Upper lobe of right lung (tissue), 1 donor: ENCODE measurements at places on chromosomes 5 and 9. TPM values are rescaled to one million over a fixed set of nuclear protein-coding genes. Genes with fewer than 3 reads are reported as not detected.
A peak's percentile ranks its signal among the peaks of the same experiment; 100 is the strongest.

- DNase-seq, result no peak
Observed at GRCh38 chr5:143073766-143074165, 303.6 kb downstream of the ARHGAP26 start.

GRCh38 chr5:105840800-105841199 lies 1829.9 kb downstream of the EFNA5 start:
- DNase-seq, result no peak

DNA sequence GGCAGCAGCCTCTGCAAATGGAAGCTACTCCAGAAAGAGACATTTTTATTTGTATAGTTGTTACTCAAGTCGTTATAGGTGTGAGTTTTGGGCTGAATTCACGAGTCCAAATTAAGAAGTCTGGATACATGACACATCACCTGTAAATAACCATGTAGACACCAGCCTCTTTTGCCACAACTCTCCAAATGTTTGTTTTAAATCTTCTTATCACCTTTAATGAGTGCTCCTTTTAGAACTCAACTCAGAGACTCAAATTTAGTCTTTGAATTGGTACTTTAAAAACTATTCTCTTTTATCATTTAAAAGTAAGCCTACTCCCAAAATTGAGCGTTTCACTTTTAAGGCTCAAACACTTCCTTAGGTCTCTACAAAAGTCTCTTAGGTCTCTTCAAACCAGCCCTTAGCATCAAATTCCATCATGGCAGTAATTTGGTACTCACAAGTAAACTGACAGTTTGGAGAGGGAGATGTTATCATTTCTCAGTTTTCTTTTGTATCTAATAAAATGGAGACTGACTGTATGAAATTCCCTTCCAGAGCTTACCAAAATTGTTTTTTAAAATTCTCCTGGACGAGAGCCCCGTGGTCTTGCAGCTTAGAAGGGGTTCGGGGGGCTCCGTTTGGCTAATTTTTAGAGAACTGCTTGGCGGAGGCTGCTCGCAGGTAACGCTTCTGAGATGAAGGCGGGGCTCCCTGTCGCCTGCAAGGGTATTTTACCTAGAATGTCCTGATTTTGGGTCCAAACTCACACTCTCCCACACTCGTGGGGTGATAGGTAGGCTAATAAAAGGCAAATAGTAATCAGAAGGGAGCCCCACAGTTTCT lies 194.6 kb downstream of the MEF2C start:
- DNase-seq, result no peak

DNA sequence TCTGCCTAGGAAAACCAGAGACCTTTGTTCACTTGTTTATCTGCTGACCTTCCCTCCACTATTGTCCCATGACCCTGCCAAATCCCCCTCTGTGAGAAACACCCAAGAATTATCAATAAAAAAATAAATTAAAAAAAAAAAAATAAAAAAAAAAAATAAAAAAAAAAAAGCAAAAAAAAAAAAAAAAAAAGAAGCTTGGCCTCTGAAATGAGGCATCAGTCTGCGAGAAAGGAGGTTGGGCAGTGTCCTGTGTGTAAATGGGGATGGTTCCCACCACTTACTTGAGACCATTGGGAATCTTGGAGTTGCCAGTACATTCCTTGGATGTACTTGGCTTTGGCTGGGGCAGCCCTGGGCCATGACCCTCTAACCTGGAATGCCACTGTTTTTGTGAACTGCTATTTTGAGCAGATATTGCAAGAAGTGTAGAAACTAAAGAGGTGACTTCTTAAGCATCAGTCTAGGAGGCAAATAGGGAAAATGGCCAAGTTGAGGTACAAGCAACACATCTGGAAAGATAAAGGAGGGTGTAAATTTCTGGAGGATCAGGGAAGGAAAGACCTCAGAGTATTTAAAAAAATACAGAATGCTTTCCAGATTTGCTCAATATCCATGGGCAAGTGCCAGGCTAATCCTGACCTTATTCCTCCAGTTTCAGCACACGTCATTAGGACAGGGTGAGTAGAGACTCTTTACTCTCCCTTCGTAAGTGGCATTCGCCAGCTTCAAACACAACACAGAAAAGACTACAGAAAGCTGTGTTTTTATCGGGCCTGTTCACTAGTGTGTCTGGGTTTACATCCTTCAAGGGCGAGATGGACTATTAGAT lies 58.1 kb downstream of the HSPA4 start:
- no peak for DNase-seq

DNA sequence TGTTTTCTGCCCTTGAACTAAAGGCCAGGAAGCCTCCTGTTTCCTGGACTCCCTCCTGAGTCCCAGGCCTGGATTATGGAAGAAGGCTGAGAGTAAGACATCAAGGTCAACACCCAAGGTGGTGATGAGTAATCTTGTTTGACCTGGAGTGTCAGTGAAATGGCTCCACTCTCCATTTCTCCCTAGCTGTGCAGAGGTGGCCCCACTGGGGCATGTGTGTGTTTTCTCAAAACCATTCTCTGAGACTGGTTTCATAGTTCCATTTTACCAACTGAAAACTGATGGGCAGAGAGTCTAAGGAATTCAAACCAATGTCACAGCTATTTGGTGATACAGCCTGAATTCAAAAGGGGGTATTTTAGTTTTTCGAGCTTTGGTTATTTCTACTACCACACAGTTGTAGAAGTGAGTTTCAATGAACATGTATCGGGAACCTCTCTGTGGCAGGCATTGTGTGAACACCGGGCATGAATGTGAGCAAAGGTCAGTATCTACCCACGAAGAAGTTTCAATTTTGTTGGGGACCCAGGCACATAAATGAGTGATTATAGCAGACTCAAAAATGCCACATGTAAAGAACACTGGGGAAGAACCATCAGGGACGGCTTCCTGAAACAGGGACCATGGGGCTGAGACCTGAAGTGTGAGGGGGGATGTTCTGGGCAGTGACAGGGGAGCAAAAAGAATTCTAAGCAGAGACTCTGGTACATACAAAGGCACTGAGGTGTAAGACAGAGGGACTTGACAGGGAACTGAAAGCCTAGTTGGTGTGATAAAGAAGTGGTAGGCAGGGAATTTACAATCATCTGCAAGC lies 269.6 kb upstream of the KLF4 start:
- no peak for DNase-seq

- DNase-seq, result no peak
Observed at GRCh38 chr9:27749838-27750237, 176.6 kb upstream of the C9orf72 start.

GRCh38 chr5:79235634-79236361 lies at the start of gene JMY:
Gene JMY, plus strand, starts transcription at chr5:79236131. Its CDS starts 520 bp downstream, at chr5:79236651.
- peak; percentile 94 for DNase-seq

DNA sequence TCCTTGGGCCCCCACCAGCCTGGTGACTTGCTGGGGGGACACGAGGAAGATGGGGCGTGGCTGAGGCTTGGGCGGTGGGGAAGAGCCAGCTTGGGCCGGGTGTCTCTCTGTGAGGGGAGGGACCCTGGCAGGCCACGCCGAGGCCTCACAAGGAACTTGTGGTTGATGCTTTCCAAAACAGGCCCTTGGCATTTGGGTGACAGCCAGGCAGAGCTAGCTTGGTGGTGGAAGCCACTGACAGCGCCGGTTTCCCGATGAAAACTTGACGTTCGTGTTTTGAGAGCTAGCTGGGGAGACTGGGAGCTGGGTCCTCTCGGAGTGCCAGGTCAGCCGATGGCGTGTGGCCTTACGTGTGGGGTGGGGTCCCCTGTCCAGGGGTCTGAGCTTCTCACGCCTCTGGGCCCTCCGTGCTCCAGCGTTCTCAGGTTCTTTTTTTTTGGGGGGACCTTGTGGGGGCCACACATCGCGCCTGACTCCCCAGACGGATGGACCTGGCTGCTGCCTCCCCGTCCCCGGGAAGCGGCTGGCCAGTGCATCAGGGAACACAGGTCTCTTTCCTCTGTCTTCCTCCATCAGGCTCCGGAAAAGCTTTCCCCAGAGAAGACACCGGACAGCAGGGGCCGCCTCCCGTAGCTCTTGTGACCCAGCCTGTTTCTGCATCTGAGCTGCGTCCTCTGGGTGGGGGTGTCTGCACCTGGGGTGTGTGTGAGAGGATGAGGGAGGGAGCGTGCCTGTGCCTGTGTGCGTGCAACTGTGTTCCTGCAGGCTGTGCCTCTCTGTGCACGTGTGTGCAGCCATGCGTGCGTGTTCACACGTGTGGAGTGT lies 129.3 kb upstream of the LPCAT1 start:
- DNase-seq, result peak; percentile 63

Gene NR5A1
- not detected for total RNA-seq
